HTR-8/SVneo (cell line): ENCODE measurements at places on chromosomes 1 and 21.

- DNase-seq = no peak
These were observed 69.0 kb upstream of the KRTAP19-8 start for GRCh38 chr21:31107176-31107785.

- DNase-seq = peak; percentile 41
These were observed 49.6 kb downstream of the UBE2T start for GRCh38 chr1:202291961-202292712.

DNA sequence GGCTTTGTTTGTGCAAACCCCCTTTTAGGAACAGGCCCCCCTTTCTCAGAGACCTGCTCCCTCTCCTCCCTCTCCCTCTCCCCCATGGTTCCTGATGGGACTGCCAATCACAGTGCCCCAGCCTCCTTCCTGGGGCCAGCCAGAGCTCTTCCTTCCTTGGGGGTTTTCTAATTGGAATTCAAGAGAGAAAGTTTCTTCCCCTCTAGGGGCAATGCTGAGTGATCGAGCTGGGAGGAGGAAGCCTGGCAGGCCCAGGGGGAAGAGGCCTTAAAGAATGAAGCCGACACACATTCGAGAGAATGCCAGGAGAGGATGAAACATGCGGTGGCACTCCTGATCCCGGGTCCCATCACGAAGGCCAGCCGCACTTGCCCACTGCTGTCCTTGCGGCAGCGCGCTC lies 21.3 kb upstream of the COL16A1 start:
- no peak for DNase-seq

DNA sequence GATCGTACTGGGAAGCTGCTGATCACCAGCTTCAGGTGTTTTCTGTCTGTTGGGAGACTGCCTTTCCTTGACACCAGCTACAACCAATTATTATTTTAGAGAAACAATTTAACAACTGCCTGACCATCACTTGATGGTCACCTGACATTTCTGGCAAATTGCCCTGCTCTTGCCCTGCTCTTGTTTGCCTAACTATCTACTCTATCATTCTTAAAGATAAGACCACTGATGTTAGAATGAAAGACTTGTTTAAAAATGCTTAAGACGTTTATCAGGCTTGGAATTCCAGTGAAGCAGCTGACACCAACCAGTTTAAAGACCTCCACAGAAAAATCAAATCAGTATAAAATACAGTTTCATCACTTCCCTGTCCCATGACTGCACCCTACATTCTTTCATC lies 423.3 kb upstream of the CAMK1G start:
- DNase-seq = no peak

- DNase-seq = no peak
These were observed 151.9 kb downstream of the PGBD5 start for GRCh38 chr1:230274254-230274653.

GRCh38 chr1:156451505-156452160 lies 48.9 kb downstream of the MEF2D start:
- DNase-seq = no peak

DNA sequence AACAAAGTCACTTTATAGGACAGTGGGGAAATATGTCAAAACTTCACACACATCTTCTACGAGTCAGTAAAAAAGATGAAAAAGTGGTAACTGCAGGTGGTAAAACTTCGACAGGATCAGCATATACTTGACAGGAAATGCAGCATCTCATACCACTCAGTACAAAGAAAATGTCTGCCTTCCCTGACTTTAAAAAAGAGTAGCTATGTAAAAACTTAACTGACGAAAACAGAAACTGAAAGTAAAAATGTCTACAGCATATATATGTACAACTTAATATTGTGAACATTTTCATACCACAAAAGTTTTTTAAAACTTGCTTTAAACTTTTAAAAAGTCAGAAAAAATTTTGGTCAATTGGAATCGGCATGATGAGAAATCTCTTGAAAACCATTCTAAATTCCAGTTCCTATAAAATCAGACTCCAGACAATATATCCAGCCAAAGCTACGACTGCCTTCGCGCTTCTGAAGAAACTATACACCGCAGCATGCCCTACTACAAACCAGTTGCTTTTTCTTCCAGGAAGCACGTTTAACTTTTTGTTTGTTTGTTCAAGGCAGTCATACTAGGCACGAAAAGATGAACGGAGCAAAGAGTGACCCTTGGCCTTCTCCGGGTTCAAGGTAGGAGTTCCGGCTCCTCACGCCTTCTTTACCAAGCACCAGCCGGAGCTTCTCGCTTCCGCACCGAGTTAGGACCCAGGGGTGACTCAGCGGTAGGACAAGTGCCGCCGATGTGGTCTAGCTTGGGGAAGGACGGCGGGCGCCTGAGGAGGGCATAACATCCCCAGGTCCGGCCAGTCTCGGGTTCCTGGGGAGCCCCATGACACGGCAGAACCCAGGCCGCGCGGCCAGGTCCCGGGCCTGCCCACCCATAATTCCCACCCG lies 612 bp downstream of the PSMA5 start:
- peak; percentile 13 for DNase-seq

DNA sequence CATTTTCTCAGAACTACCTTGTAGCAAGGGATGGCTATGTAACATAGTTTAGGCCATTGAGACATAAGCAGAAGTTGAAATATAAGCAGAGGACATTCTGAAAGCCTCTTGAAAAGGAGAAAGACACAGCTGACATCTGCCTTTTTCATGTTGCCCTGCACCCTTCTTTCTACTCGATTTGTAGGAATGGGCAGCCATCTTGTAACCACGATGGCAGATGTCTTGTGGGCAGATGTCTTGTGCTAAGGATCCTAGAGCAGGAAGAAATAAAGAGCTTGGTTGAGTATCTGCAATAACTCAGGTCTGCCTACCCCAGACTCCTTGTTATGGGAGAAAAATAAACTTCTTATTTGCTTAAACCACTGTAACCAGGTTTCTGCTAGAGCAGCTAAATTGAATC lies 351.0 kb downstream of the PDE4B start:
- no peak for DNase-seq

DNA sequence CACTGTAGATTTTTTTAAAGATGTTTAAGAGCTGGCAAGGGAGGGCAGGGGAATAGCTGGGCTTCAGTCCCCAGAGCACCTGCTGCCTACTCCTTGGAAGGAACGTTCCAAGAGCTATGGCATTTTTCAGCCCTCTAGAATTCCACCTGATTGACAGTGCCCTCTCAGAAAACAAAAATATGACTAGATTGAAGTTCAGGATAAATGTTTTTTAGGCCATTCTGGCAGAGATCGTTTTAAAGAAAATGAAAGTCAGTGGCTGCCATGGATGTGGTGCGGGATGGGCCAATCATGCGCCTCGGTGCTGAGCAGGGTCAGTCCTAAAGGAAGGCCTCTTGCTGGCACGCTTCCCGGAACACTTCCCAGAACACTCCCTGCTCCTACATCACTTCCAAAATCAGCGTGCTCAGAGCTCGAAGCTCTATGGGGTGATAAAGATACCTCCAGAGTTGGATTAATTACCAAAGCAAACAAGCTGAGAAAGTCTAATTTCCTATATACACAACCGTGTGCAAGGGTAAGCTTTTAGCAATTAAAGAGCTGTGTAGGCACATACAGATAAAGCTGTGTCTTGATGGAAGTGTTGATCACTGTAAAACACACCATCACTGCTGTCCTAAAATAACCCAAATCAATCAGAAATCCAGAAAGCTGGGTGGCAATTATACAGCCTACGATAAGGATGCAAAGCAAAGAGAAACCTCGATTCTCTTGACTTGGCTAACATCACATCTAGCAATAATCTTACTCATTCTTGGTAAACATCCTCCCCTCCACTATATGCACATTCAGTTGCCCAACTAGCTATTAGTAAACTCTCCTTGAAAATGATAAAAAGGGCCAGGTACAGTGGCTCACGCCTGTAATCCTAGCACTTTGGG lies 34.6 kb downstream of the TGFBR3 start:
- no peak for DNase-seq

- DNase-seq = no peak
These were observed 58.4 kb upstream of the DYNLT5 start for GRCh38 chr1:66693856-66694255.

DNA sequence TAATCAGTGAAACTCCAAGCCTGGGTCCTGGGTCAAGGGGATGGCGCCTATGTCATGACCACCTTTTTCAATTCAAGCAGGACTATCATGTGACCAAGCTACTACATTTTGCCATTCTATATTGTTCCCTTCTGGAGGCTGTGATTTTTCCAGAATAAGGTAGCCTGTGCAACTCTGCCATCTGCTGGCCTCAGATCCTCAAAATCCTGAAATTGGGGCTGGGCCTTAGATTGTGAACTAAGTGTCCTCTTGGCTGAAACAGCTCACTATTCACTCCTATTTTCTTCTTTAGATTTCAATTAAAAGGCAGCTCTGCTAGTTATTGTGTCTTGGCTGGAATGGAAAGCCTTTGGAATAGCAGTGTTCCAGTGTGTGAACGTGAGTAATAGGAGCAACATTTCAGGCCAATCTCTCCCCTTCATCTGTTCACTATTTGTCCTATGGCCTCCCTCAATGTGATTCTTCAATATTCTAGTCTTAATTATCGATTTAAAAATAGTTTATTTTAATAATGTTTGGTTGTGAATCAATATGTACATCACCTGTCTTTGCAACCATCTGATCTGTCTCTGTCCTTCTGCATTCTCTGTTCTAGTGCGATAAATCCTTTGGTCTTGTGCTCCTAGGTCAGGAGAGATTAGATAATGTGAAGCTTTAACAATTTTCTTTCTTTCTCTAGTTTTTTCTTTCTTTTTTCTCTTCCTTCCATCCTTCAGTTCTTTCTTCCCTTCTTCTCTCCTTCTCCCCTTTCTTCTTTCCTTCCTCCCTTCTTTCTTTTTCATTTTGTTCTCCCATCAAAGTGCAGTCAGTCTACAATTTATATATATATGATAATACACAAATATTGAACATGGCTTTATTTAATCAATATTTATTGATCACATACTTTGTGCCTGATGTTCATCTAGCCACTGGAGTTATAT lies 69.8 kb downstream of the CR1 start:
- no peak for DNase-seq

GRCh38 chr1:176559878-176560277 lies 96.9 kb downstream of the PAPPA2 start:
- peak; percentile 40 for DNase-seq
